ENCODE measurements at places on chromosomes 3 and 15. TPM values are rescaled to one million over a fixed set of nuclear protein-coding genes. Genes with fewer than 3 reads are reported as not detected.

Gene MOBP
- total RNA-seq: 0.14 TPM

DNA sequence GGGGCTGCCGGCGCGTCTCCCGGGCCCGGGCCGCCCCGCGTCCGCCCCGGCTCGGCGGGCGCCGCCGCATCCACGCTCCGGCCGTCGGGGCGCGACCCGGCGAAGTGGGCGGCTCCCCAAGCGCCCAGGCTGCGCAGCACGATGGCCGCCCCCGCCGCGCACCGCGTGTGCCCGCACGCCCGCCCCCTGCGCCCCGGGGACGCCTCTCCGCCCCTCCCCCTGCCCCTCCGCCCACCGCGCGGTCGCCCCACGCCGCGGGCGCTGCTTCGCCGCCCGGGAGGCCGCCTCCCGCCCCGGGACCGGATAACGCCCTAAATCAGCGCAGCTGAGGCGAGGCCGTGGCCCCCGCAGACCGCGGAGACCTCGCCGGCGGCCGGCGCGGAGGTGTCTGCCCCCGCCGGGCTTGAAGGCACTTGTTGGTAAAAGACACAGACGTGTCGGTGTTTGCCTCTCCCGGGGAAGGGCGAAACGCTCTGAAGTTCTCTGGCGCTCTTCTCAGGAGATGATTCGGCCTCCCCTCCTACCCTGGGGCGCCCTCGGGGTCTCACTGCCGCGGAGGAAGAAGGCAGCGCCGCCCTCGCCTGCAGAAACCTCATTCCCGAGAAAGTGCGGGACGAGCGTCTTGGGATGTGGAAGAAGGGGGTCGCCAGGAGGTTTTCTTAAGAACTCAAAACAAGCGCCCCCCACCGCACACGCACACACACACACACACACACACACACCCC lies at the start of gene BNC1:
TSS of gene BNC1 (minus strand) at position 106 of the 725 bp plus-strand sequence. CDS start at position 70, 36 bp downstream.
- no peak for DNase-seq

GRCh38 chr3:146217324-146217723 lies 33.6 kb downstream of the PLSCR4 start:
- DNase-seq: no peak

Gene ROPN1
- total RNA-seq: not detected

Gene HPS3
- total RNA-seq: 26.8 TPM

DNA sequence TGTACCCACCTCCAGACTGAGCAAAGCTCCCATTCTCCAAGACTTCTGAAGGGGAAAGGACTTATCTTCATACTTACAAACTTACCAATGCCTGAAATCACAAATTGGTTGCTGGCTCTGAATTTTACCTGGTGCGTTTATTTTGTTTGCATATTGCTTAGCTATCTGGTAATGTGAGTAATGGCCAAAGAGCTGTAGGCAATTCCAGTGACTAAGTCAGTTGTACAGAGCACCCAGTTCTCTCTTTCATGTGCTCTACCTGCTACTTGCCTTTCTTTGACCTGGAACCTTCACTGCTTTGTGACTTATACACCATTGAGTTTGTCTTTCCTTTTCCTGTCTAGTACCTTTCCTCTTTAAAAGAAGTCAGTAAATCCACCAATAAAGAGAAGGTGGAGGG lies 755.9 kb upstream of the LMCD1 start:
- DNase-seq: no peak

Gene CHDH
- 46.4 TPM for total RNA-seq

DNA sequence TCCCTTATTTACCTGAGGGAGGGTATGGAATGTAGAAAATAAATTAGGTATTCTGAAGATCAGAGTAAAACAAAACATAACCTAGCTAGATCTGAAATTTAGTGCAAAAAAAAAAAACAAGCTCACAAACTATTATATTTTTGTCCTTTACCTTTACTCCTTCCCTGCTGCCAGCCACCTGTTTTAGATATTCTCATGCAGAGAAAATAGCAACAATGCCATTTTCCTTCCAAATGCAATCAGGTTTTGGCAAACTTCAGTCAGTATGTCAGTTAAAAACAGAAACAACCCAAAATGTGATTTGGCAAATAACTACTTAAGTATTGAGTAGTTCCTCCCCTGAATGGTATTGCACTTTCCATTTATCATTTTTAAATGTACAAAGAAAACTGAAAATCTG lies 35.8 kb downstream of the PEAK1 start:
- no peak for DNase-seq

- DNase-seq: no peak
These were observed 36.3 kb downstream of the PLA2G4D start for GRCh38 chr15:42057799-42058646.

Data from mucosa of gallbladder (tissue), 1 donor.